Activated naive CD8-positive, alpha-beta T cell treated with anti-CD3 and anti-CD28 coated beads, Interleukin-2, amount 50 U/mL, for 24 hours (primary cell): ENCODE measurements at places on chromosomes 12 and 14.

DNA sequence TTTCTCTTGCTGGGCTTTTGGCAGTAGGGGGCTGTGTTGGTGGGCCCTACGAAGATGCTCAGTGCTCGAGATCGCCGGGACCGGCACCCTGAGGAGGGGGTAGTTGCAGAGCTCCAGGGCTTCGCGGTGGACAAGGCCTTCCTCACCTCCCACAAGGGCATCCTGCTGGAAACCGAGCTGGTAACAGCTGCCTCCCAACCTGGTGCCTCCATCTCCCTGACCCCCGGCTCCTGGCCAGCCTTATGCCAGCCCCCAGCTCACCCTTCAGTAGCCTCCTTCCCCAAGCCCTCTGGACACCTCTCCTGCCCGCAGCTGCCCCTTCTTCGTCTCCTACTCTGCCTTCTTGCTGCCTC, 328 bp downstream of the CMTM5 start:
- no peak overlapping the region for H3K4me3 ChIP-seq
- H3K36me3 ChIP-seq, result no peaks in the 10 kb centered on the region
- DNase-seq, result no peak

DNA sequence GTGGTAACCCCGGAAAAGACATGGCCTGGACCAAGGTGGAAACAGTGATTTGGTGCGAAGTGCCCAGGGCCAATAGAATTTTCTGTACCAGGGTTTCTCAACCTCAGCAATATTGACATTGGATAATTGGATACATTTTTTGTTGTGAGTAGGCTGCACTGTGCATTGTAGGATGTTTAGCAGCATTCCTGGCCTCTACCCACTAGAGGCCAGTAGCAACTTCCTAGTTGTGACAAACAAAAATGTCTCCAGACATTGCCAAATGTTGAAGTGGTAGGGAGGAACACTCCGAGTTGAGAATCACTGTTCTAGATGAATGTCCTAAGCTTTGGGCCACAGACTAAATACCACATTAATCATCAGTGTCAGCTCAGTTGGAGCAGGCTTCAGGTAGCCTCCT, 6.2 kb upstream of the CGRRF1 start:
- no peaks in the 10 kb centered on the region for H3K4me1 ChIP-seq
- no peaks in the 10 kb centered on the region for H3K36me3 ChIP-seq
- no peak overlapping the region for H3K27ac ChIP-seq
- DNase-seq, result no peak

DNA sequence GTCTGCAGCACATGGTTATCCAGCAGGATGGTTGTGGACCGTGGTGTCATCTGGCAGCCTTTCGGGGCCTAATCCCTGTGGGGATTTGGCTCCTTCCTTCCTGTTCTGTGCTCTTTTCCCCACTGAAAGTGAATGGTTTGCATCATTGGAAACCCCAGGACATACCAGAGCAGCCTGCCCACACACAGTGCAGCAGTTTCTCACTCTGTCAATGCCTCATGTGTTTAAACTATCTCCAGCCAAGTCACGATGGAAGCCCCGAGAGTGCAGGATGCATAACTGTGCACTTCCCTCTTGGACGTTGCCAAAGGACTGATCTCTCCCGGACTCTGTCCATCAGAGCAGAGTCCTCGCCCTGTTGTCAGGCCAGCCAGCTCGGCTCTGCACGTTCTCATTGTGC, 29.0 kb upstream of the AMN start:
- H3K27me3 ChIP-seq, result no peaks in the 10 kb centered on the region
- H3K36me3 ChIP-seq, result peaks cover 53% of the 10 kb centered on the region

DNA sequence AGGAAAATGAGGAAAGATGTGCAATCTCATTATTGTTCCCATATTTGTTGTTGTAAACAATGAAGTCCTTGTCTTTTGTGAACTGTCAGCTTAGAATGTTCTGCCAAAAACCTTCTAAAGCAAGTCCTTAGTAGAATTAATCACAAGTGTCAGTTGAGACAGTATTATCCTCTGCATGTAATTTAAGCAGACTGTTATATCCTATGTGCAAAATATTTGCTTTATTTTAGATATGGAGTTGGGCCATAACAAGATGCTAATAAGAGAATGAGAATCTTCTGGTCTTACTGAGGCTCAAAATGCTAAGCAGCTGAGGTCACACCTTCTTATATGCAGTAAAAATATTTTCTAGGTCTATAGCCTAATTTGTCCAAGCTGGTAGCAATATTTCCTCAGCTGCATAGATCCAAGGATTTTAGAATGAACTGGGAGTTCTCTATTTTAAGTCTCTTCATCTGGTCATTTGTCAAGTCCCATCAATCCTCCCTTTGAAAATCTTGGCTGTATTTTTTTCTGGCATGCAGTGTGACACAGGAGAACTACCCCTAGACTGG, 222.3 kb upstream of the NAV3 start:
- DNase-seq, result no peak
- H3K27me3 ChIP-seq, result no peaks in the 10 kb centered on the region
- no peaks in the 10 kb centered on the region for H3K36me3 ChIP-seq
- no peaks in the 10 kb centered on the region for H3K4me1 ChIP-seq
- H3K27ac ChIP-seq, result no peak overlapping the region
- H3K4me3 ChIP-seq, result no peak overlapping the region

DNA sequence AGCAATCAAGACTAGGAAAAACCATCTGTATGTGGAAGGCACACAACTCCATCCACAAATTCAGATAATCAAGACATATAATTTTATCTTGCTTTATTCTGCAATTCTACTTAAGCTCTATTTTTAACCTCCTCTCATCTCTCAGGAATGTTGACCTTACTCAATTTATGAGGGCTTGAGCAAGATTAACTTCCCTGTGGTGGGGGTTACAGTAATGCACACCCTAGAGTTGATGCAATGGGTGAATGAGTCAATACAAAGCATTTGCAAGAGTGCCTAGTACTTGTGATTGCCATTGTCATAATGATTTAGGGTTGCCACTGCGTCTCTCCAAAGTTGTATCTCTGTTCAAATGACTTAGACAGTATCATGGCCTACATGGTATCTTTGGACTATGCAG, 1598.4 kb upstream of the TMEM132C start:
- no peaks in the 10 kb centered on the region for H3K4me1 ChIP-seq
- no peak for DNase-seq
- H3K27me3 ChIP-seq, result no peaks in the 10 kb centered on the region
- H3K36me3 ChIP-seq, result no peaks in the 10 kb centered on the region
- no peak overlapping the region for H3K4me3 ChIP-seq
- no peak overlapping the region for H3K27ac ChIP-seq

DNA sequence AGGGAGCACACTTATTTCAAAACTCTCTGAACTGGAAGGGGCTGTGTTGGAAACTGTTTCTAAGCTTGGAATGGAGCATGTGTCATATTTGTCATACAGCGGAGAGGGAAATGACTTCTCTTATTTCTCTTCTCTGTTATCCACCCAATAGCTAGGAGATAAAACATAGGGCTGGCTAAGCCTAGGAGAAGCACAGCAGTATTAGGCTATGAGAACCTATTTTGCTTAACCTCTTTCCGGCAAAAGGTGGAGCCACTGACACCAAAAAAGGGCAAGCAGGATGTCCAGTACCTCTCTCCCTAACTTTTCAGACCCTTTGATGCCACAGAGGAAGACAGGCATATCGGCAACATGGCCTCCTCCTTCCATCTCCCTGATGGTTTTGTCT, 148.3 kb downstream of the CRADD start:
- no peaks in the 10 kb centered on the region for H3K27me3 ChIP-seq
- H3K4me1 ChIP-seq, result peaks cover 2% of the 10 kb centered on the region
- H3K36me3 ChIP-seq, result no peaks in the 10 kb centered on the region
- no peak for DNase-seq
- H3K27ac ChIP-seq, result no peak overlapping the region

DNA sequence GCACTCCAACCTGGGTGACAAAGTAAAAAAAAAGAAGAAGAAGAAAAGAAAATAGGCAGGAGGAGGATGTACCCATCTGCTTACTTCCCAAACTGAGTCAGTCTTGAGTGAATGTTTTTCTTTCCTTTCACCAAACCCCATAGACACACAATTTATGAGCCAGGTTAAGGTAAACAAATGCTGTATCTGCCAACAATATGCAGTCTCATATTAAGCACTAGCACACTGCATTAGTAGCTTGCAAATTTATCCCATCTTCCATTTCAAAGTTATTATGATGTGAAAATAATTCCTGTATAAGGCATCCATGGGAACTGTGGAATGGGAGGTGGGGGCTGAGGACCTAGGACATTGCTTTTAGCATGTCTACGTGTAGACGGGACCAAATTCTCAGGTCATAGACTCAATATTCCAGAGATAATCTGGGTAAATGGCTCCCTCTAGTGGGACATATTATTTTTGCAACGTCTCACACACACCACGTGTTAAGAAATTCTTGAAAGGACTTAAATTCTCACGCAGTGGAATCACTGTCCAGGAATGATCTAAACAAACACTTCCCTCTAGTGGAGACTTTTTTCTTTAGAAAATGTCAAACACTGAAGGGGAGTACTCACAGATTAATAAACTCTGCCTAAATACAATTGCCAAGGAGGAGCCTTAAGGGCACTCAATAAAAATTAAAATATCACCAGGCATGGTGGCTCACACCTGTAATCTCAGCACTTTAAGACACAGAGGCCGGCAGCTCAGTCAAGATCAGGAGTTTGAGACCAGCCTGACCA, 17.1 kb upstream of the OR10P1 start:
- DNase-seq, result peak; percentile 44
- peaks cover 11% of the 10 kb centered on the region for H3K4me1 ChIP-seq
- H3K4me3 ChIP-seq, result no peak overlapping the region
- peaks cover 9% of the 10 kb centered on the region for H3K36me3 ChIP-seq
- peaks cover 45% of the 10 kb centered on the region for H3K27me3 ChIP-seq
- H3K27ac ChIP-seq, result peak overlapping the region; percentile 31

DNA sequence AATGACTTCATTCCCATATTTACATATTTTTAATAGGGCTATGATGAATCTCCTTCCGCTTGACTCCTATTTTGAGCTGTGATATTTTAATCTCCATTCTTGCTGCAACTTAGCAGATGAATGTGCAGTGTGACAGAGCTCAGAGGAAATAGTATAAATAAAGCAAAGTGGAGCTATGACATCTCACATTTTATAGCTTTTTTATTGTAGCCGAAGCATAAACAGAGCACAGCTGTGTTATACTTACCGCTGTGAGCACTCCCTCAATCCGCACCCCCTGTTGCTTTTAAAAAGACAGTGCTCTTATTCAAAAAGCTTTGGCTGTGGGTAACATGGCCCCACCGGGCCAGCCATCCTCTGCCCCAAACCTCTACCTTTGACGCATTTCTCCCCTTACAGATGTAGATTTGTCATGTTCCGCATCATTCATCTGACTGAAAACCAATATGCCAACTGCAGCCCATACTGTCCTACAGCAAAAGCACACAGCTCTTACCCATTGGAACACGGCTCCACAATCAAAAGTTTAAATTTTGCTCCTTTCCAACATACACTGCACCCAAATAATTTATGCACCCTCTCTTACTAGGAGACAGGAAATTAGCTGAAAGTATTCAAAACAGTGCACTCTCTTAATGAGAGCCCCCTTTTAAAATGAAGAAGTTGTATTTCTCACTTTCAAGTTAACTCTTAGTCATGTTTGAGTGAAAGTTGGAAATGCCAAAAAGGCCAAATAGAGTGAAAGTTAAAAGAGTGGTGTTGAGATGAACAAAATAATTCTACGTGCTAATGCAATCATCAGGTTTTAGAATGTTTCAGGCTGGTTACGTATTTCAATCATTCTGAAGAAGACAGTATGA, 429.3 kb upstream of the SOX5 start:
- no peak for DNase-seq
- H3K4me3 ChIP-seq, result no peak overlapping the region
- peaks cover 2% of the 10 kb centered on the region for H3K4me1 ChIP-seq
- no peaks in the 10 kb centered on the region for H3K27me3 ChIP-seq
- no peak overlapping the region for H3K27ac ChIP-seq

DNA sequence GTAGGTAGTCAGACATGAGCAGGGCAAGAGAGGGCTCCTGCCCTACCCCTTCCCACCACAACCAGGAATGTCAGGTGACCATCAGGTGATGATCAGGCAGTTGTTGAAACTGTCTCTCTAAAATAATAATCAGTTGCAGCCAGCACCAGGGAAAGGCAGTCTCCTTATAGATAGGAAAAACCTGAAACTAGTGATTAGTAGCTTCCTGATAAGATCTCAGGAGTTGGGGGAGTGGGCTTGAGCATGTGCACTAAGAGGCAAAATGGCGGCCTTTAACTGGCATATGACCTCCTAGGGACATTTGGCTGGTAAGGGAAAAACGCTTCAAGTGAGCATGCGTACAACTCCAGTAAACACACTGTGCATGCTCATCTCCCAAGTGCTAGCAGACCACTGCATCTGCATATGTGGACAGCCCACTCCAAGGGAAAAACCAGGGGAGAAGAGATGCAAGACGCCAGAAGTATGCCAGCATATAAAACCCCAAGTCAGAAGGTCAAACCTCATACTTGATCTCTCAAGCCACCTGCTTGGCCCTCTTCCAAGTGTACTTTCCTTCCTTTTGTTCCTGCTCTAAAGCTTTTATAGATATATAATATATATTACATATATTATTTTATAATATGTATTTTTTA, 37.1 kb downstream of the TGFB3 start:
- no peaks in the 10 kb centered on the region for H3K27me3 ChIP-seq
- no peaks in the 10 kb centered on the region for H3K4me1 ChIP-seq
- H3K36me3 ChIP-seq, result peaks cover 2% of the 10 kb centered on the region
- DNase-seq, result no peak
- H3K4me3 ChIP-seq, result no peak overlapping the region
- no peak overlapping the region for H3K27ac ChIP-seq

GRCh38 chr12:20212658-20213555, 155.4 kb upstream of the PDE3A start:
- no peak for DNase-seq
- H3K27ac ChIP-seq, result no peak overlapping the region
- no peak overlapping the region for H3K4me3 ChIP-seq
- no peaks in the 10 kb centered on the region for H3K36me3 ChIP-seq
- H3K27me3 ChIP-seq, result peaks cover 2% of the 10 kb centered on the region
- H3K4me1 ChIP-seq, result no peaks in the 10 kb centered on the region

- no peak overlapping the region for H3K4me3 ChIP-seq
- DNase-seq, result no peak
- no peaks in the 10 kb centered on the region for H3K27me3 ChIP-seq
- H3K27ac ChIP-seq, result no peak overlapping the region
- H3K36me3 ChIP-seq, result no peaks in the 10 kb centered on the region
Measured at GRCh38 chr14:79701371-79701770, 509.9 kb downstream of the DIO2 start.

- no peak overlapping the region for H3K4me3 ChIP-seq
- DNase-seq, result no peak
- H3K4me1 ChIP-seq, result no peaks in the 10 kb centered on the region
Measured at GRCh38 chr14:90795744-90796143, 20.5 kb downstream of the TTC7B start.

GRCh38 chr12:6745741-6746525, 7.0 kb downstream of the MLF2 start:
- DNase-seq, result no peak
- no peak overlapping the region for H3K4me3 ChIP-seq
- H3K36me3 ChIP-seq, result peaks cover 53% of the 10 kb centered on the region
